GM04503 (cell line): ENCODE measurements at places on chromosomes 1 and 21.

- DNase-seq = no peak
These were observed 352.3 kb upstream of the B3GALT2 start for GRCh38 chr1:193538680-193539079.

DNA sequence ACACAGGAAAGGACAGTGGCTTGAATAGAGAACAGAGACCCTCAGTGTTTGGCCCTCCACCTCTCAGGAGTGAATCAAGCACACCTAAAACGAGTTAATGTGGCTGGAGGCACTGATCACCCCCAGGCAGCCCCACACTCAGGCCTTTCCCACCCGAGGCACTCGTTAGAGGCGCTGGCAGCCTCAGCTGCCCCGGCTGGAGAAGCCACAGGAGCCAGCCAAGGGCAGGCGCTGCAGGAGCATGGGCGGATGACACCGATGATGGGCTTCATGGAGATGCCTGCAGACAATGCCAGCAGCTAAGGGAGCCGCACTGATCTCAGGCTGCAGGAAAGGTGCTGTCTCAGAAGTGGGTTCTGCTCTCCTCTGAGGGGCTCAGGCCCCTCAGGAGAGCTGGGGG, 24.1 kb upstream of the ABCG1 start:
- DNase-seq = no peak

GRCh38 chr1:179807691-179808485, 64.8 kb downstream of the FAM163A start:
- no peak for DNase-seq

- no peak for DNase-seq
These were observed 8.6 kb upstream of the SLC25A34 start for GRCh38 chr1:15727424-15727823.
